ENCODE measurements at places on chromosomes 4 and X.
A peak's percentile ranks its signal among the peaks of the same experiment; 100 is the strongest.

DNA sequence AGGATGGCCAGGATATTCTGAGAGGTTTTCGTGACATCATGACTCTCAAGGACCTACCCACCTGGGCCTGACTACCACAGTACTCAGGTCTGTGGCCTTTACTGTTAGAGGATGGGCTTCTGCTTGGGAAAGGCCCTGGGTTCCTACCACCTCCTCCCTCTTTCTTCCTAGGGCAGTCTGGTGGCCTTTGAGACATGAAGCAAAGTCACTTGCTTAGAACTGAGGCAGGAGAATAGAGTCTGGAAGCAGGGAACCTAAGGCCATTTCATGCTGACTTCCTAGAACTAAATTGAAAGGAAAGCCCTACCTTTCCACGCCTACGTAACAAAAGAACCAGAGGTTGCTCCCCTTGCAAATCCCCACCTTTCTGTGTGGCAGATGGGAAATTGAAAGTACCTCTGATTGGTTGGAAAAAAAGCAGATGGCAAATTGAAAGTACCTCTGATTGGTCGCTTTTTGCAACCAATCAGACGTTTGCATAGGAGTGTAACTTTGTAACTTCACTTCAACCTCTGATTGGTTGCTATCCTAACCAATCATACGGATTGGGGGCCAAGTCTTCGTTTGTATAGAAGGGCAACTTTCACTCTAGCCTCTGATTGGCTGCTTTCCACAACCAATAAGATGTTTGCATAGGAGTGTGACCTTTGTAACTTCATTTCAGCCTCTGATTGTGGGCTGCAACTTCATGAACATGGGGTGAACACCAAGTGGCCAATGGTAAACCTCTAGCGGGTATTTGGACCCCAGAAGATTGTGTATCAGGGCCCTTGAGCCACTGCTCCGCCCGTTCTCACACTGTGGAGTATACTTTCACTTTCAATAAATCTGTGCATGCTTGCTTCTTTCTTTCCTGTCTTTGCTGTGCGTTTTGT is 9.9 kb upstream of the AKAP14 start:
- DNase-seq, result no peak
- no peak overlapping the region for H3K27ac ChIP-seq
- H3K27me3 ChIP-seq, result no peaks in the 10 kb centered on the region
- no peaks in the 10 kb centered on the region for H3K4me1 ChIP-seq
- H3K36me3 ChIP-seq, result no peaks in the 10 kb centered on the region
- no peak overlapping the region for H3K4me3 ChIP-seq

GRCh38 chr4:39637586-39638353 is 895 bp downstream of the SMIM14 start:
- no peaks in the 10 kb centered on the region for H3K27me3 ChIP-seq
- H3K4me3 ChIP-seq, result peak overlapping the region; percentile 88
- peaks cover 18% of the 10 kb centered on the region for H3K4me1 ChIP-seq

- no peak overlapping the region for H3K27ac ChIP-seq
- no peak overlapping the region for H3K4me3 ChIP-seq
- H3K4me1 ChIP-seq, result no peaks in the 10 kb centered on the region
- H3K36me3 ChIP-seq, result no peaks in the 10 kb centered on the region
- DNase-seq, result no peak
- no peaks in the 10 kb centered on the region for H3K27me3 ChIP-seq
Measured at GRCh38 chrX:3377560-3377959, 31.1 kb upstream of the MXRA5 start.

DNA sequence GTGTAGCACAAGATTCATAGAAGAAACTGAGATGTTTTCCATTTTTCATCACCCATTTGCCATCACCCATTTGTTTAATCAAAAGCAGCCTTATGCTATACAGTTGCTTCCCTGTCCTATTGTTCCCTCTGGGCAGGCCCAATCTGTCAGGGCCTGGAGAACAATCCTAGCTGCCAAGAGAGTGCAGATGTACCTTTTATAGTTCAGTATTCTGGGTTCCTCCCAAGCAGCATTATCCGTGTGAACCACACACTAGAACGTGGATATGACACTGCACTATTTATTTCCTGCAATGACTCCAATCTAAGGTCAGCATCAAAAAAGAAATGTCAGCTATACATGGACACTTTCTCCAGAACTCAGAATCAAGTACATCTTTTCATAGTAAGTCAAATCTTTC is 269.0 kb downstream of the ADGRA3 start:
- H3K27ac ChIP-seq, result no peak overlapping the region
- no peak for DNase-seq
- no peaks in the 10 kb centered on the region for H3K27me3 ChIP-seq
- no peaks in the 10 kb centered on the region for H3K4me1 ChIP-seq
- no peaks in the 10 kb centered on the region for H3K36me3 ChIP-seq
